ENCODE measurements at places on chromosomes 7 and 10.

DNA sequence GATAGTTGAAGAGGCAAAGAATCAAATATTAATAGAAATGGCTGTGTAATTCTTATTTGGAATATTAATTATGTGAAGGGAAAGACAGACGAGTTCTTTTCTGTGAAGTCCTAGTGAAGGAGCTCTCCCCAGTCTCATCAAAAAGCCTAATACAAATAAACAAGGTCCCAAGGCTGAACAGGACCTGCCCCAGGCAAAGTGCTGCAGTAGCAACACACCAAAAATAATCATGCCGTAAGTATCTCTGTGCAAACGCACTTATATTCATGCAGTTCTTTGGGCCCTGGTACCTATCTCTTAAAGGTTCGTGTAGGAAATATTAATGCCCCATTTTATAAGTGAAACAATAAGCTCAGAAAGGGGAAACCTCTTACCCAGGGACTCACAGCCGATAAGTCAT is 12.2 kb upstream of the CHST15 start:
- DNase-seq: no peak

DNA sequence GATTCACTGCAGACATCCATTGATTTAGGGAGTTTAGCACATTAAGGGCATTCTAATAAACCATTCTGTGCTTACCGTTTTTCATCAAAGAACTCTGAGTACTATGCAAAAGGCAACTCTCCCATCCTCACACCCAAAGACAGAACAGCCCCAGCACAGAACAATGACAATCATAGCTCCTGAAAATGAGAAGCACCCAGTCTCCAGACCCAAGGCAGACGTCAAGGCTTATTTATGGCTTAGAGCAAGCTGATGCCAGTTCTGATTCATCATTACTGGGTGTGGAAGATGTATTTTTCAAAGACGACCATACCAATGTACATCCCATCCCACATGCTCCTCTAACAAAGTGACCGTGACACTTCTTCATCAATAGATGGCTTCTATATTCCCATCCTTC is 67.6 kb downstream of the OSBPL3 start:
- no peak for DNase-seq

DNA sequence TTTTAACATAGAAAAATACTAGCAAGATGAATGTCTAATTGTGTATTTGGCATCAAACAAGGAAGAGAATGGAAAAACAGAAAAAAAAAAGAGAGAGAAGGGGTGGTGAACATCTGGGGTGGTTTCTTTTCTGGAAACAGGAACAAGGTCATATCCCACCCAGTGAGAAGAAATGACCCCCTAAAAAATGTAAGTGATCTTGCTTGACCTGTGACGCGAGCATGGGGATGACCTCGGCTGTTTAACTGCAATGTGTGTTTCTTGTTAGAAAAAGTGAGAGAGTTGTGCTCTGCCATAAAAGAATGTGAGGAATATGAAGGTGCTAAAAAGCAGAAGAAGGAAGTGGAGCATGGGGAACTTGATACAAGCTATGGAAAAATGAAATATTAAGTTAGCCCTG is 258.5 kb downstream of the AGMO start:
- DNase-seq: no peak

DNA sequence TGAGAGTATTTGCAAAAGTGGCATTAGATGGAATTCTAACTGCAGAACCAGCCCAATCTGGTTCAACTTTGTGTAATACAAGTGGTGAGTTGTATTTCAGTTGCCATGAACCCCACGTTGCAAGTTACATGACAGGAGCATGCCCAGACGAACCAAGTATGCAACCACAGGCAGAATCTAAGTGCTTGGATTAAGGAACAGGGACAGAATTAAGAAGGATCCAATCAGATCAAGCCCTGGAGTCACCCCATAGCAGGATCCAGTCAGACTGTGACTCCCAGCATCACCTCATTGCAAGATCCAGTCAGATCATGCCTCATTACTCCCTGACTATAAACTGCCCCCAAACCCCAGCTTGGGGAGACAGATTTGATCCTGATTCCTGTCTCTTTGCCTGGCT is 388.7 kb upstream of the NRP1 start:
- DNase-seq: no peak

GRCh38 chr7:46198701-46199100 is 277.6 kb upstream of the IGFBP3 start:
- DNase-seq: no peak

- no peak for DNase-seq
Measured at GRCh38 chr7:134925766-134926165, 60.5 kb upstream of the AGBL3 start.

GRCh38 chr7:36583318-36583717 is 141.0 kb downstream of the AOAH start:
- no peak for DNase-seq

DNA sequence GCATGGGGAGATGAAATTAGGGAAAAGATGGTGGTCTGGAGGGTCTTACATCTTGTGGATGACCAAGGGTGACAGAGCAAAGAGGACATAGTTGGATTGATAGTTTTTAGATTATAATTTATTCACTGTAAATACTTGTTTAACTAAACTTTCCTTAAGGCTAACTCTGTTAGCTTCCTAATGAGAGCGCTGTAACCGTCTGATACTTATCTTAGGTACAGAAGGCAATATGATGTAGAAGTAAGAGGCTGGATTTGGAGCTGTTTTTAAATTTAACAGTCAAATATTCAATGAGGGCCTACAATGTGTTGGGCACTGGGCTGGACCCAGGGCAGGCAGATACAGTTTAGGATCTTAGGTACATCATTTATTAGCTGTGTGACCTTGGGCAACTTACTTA is 36.0 kb downstream of the PRKAR2B start:
- no peak for DNase-seq

GRCh38 chr10:81696609-81697388 is 178.2 kb upstream of the NRG3 start:
- DNase-seq: no peak

DNA sequence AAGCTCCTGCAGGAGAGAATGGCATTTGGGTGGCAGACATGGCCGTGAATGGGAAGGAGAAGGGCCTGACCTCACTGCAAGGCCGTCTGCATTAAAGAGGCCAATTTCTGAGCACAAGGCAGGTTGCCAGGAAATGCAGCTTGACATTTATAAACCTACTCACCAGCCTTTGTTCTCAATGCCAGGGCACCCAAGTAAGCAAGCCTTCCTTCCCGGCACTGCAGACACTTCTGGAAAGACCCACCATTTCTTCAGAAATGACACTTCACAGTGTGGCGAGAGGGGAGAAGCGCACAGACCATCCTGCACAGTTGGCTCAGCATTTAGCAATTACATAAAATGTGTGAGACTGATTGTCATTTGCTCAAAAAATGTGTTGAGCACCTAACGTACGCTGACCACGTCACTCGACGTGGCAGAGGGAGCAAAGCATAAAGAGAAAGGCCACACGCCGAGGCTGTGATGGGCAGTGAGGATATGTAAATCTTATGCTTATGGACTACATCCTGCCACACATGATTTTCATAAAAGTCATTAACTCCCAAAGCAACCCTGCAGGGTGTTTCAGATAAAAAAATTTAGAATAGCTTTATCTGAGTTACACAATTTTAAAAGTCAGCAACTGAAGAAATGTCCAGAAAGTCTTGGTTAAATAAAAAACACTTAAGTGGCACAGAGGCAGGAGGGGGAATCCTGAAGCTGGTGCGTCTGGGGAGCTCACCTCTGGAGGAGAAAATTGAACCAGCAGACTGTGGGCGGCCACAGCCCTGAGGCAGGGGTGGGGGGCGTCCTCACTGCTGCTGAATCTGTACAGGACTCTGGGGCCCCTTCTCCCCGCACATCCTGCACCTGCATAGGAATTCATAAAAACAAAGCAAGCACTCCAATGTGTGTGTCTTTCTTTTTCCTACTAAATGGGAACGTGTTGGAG is 543.8 kb downstream of the PTPRN2 start:
- no peak for DNase-seq

- no peak for DNase-seq
Measured at GRCh38 chr10:59388671-59388976, 26.3 kb upstream of the FAM13C start.

DNA sequence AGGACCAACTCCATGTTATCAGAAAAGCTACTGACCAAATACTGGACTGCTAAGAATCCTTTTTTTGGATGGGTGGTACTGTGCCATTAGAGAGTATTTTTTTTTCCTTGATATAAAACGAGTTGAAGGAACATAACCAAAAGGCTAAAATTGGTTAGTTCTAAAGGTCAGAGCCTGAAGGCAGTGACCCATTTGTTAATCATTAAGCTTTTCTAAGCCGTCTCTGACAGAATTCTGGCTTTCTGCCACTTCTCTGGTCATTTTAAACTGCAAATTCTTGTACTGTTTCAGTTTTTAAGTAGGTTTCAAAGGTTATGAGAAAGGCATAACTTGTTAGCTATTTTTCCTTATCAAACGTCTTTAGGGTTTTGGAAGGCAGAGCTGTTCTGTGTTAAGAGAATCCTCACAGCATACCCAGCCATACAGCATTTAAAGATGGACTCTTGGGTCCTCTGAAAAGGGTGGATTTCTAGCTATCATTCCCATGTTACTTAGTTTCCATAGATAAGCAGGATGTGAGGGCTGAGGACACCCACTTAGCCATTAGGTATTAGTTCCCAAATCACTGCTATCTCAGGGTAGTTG is 196.8 kb downstream of the RNLS start:
- DNase-seq: no peak

- DNase-seq: no peak
Measured at GRCh38 chr7:116797612-116798011, 64.8 kb upstream of the CAPZA2 start.

DNA sequence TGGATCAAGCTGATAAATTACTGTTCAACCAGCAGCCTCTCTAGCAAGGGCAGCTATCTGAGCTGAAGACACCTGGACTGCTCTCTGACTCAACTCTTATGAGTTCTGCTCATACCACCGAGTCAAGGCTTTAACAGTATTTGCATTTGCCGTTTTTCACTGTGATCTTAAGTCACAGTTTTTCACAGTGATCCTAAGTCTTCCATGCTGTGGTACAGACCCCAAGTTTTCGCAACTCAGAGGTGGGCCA is 31.3 kb downstream of the PIP4K2A start:
- no peak for DNase-seq

DNA sequence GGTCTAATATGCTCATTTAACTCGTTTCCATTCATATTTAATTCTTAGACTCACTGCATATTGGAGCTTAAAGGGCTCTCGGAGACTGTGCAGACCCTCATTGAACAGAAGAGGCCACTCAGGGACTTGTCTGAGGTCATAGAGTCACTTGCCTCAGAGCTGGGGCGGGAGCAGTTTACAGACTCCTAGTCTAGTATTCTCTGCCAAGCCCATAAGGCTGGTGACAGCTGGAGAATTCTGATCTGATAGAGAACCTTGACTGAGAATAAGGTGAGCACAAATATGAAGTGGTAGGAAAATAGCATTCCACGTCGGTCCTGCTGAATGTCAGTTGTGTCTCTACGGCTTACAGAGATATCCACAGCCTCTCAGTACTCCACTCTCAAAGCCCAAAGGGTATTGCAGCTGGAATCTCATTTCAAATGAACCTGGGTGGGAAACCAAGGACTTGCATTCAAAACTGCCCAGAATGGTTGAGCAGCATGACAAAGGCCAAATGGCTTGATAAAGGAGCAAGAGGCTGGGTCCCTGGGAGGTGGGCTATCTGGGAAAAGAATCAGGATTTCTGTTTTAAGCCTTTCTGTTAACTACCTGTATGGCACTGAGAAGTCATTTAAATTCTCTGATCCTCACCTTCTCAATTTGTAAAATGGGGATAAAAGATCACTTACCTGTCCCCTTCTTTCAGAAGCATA is 283.2 kb downstream of the SORCS3 start:
- no peak for DNase-seq

DNA sequence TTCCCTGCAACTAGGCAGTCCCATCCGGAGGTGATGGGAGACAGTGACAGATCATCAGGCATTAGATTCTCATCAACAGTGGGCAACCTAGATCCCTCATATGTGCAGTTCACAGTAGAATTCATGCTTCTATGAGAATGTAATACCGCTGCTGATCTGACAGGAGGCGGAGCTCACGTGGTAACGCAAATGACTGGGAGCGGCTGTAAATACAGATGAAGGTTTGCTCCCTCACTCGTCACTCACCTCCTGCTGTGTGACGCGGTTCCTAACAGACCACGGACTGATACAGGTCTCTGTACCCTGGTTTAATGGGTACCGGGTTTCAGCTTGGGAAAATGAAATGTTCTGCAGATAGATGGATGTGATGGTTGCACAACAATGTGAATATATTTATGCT is 47.8 kb upstream of the PIK3AP1 start:
- no peak for DNase-seq

GRCh38 chr7:786472-787255 is 45.6 kb upstream of the SUN1 start:
- DNase-seq: peak; percentile 59

DNA sequence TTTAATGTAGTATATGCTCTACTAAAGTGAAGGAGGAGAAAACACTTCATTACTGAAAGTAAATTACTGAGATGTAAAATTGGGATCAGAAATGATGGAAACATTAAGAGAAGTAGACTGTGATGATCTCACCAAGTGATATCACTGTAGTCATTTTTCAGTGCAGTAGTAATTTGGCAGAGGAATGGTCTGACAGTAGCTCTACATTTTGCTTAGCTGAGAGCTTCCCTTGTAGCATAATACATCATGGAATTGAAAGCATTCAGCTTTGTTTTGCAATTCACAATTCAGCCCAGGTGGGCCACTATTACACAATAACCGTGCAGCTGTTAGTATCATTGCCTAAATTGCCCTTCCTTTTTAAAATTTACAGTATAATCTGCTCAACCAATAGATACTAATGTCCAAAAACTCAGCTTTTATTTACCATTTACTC is 19.4 kb upstream of the CABCOCO1 start:
- no peak for DNase-seq

DNA sequence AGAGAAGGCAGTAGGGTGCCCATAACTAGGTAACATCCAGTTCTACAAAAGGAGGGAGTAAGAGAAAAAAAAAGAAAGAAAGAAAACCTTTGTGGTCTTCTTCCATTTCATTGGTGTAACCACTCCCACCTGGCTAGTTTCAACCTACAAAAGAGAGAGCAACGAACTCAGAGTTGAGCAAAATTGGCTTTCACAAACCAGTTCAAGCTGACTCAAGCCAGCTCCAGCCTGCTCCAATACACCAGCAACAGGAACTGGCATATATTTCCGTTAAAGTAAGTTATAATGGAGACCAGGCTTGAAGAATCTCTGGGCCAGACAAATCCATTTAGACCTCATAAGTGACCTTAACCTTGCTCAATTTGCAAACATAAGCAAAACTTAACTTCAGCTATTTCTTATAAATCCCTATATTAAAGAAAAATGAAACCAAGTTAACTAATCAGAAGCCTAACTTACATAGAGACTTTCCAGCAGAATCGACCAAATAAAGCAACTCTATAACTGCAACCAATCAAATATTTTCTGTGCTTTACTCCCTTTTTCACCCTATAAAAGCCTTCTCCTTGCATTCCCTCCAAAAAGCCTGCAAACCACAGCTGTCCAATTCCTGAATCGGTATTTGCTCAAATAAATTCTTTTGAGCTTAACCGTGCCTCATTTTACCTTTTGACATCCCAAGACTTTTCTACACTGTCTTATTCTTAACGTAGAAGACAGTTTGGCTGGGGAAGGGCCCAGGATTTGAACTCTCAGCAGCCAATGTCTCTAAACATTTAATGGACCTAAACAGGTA is 10.1 kb downstream of the ANKRD22 start:
- DNase-seq: no peak

Data from activated T-helper 1 cell treated with anti-CD3 and anti-CD28 coated beads, Interleukin-2, amount 50 U/mL, for 16 hours (primary cell).